ENCODE measurements at places on chromosomes 12 and 14. TPM values are rescaled to one million over a fixed set of nuclear protein-coding genes. Genes with fewer than 3 reads are reported as not detected.

GRCh38 chr12:10554228-10554755 lies 48.6 kb downstream of the EIF2S3B start:
- DNase-seq = no peak

GRCh38 chr12:51593021-51593420 lies 2.0 kb downstream of the SCN8A start:
- no peak for DNase-seq

- DNase-seq = no peak
Measured at GRCh38 chr12:119302451-119303080, 32.0 kb upstream of the CCDC60 start.

DNA sequence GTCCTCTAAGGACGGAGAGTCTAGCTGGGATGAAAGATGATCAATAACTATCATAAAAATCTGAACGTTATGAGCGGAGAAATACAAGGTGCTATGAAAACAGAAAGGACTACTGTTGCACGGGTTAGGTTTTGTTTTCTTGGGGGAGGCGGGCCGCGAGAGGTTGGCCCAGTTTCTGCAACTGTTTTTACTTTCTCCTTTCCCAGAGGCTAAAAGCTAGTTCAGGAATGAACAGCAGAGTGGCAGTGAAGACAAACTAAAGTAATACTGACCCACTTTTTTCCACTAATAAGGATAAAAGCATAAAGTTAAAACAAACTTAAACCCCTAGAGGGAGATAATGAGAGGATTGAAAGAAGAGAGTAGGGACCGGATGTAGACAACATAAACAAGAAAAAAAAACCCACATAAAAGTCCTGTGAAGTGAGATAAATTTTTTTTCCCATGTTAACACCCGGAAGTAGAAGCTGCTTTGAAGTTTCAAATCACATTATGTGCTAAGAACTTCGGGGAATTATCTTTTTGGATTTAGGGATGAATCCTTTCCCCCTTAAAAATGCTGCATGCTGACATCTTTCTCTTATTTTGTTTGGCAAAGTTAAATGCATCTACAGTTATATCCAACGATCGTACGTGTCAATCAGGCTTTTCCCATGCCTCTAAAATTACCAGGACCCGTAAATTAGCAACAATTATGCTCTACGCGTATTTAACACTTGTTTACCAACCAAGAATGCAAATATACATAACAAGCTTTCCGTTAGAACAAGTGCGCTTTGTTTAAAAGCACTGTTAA lies 1.0 kb upstream of the CDK17 start:
- DNase-seq = no peak

DNA sequence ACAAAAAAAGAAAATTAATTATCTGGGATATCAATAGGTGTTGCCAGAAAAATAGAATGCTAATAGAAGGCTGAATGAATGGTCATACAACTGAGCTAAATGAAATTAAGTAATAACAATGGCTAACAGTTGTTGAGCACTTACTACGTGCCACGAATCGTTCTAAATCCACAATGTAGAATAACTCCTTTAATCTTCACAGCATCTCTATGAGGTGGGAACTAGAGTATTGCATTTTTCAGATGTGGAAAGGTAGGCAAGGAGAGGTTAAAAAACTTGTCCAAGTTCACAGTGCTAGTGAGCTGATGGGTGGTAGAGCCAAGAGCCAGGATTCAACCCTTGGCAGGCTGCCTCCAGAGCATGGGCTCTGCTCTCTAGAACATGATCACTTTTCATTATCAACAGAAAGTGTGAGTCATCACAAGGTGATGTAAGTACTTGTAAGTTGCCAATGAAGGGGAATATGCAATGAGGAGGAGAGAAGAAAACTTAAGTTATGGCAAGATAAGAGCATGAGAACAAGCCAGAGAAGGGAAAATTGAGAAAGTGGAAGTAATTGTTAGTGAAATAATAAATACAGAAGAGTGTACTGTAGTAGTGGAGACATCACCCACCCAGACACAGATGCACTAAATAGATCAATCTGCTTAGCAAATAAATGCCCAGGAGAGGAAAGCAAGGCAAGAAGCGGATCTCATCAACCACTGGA lies 122.1 kb downstream of the PRKD1 start:
- DNase-seq = no peak

DNA sequence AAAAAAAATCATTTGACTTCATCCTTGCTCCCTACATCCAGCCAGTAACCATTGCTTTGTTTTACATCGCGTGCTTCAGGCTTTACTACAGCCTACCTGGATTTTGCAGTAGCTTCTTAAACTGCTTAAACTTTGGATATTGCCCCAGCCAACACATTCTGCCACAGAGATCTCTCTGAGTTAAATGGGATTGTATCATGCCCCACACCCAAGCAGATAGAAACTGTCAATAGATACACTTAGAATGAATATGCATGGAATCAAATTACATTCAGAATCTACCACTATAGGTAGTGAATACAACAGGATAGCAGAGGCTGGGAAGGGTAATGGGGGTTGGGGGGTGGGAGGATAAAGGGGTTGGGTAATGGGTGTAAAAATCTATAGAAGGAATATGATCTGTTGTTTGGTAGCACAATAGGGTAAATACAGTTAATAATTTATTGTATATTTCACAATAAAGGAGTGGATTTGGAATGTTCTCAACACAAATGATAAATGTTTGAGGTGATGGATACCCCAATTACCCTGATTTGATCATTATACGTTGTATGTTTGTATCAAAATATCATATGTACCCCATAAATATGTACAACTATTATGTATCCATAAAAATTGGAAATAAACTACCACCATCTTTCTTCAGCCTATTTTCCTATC lies 2.7 kb upstream of the MYRFL start:
- no peak for DNase-seq

- DNase-seq = no peak
Measured at GRCh38 chr14:56811593-56812363, 1.5 kb upstream of the OTX2 start.

DNA sequence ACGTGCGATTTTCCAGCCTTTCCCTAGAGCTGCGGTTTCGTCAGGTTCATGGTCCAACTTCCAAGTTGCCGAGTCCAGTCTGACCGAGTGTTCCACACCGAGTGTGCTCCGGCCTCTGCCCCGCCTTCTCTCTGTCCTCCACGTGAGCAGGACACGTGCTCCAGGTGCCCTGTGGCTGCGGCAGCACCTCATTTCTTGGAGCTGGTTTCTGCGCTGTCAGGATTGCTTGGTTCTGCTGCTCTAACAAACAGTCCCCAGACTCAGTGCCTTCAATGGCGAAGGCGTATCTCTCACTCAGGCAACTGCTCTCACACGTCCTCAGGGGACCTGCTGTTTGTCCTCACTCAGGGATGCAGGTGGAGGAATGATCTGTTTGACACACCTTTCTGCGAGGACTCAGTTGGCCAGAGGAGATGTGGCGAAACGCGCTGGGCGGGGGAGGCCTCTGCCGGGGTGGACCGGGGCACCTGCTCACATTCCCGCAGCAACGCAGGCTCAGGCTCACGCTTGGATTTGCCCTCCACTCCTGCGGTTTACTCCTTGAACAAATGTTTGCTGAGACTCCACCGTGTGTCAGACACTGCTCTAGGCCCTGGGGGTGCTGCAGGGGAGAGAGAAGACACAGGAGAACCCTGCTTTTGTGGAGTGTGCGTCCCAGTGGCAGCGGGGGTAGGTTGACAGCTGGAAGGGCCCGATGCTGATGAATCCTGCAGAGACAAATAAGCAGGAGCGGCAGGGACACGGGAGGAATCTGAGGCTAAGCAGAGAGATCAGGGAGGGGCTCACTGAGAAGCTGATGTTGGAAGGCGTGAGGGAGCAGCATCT lies 63.4 kb upstream of the FBRSL1 start:
- DNase-seq = no peak

- DNase-seq = no peak
Measured at GRCh38 chr14:72590577-72590976, 303.3 kb downstream of the DPF3 start.

DNA sequence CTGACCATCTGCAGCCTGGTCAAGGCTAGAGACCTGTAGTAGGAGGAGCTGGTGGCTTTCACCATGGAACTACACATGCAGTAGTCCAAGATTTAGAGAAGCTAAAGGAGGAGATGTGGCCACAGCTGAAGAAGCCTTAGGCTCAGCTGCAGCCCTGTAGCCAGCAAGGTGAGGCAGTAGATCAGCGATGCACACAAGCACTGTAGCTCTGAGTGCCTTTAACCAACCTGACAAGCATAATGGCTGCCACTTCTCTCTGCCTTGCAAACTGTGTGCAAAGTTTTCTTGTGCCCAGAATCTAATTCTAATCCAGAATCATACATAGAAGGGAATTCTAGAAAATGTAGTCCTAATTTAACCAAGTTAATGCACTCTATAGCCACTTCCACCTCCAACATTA lies 159.0 kb upstream of the ARID2 start:
- DNase-seq = no peak

DNA sequence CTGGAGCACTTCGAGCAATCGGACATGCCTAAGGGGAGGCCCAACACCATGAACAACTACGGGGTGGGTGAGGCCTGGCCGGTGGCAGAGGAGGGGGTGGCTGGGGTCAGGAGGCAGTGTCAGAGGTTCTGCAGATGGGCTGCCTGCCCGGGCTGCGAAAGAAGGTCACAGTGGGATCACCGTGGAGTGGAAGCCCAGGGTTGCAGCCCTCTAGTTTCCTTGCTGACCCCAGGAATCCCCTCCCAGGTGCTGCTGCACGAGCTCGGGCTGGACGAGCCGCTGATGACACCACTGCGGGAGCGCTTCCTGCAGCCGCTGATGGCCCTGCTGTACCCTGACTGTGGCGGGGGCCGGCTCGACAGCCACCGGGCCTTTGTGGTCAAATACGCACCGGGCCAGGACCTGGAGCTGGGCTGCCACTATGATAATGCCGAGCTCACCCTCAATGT lies 1.9 kb upstream of the ARL6IP4 start:
- no peak for DNase-seq

- DNase-seq = no peak
Measured at GRCh38 chr12:89134213-89134770, 218.0 kb downstream of the DUSP6 start.

- DNase-seq = no peak
Measured at GRCh38 chr12:132044661-132045412, 95.1 kb downstream of the EP400 start.

DNA sequence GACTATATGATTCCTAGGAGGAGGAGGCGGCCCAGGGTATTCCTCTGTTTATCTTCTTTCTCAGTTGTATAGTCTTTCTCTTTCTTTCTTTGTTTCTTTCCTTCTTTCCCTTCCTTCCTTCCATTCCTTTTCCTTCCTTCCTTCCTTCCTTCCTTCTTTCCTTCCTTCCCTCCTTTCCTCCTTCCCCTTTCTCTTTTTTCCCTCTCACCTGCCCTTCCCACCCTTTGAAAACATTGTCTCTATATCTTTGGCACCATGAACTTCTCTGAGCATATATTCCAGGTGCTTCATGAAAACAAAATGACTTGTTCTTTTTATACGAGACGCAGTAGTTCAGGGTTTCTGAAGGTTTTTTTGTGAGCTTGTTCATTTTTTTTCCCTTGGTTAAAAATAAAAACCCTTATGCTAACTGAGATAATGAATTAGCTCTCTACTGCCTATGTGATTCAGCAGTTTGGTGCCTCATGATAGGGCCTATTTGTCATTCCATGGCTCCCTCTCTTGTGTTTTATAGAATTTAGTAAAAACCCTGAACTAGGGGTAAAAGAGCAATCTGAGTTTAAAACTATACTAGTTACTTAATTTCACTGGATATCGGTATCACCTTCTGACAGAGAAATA lies 3.2 kb upstream of the TESPA1 start:
- no peak for DNase-seq

GRCh38 chr14:59585891-59586554 lies 9.4 kb upstream of the CCDC175 start:
- no peak for DNase-seq

DNA sequence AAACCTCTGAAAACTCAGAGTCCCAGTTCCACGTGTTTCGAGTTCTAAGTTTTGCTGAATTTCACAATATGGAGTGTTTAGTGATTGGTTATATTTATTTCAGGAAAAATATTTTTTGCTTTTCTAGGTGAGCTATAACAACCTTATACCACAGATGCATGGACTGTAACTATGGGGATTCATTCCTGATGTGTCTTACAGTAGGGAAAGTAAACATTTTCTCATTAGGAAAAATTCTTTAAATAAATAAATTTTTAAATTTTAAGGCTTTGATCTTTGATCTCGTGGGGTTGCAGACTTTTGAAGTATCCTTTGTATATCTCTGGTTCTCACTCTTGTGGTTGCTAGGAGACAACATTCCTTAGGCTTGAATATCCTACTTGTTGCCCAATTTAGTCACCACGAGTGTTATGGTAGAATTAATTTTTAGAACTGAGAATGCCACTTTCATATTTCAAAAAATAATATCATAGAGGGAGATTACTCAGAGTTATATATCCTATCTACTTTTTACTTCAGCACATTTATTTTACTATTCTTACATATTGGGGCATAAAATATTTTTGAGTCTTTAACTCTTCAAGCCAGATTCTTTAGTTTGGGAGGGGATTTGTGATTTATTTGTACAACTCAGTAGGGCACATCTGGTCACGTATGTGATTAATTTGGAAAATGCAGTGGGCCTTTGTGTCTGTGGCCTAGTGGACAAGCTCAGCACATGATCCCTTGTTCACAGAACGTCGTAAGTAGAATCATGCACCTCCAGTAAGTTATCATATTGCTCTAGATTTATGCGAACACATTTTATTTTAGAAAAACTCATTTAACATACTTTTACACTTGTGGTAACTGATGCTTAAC lies 224.0 kb downstream of the TTC6 start:
- DNase-seq = no peak

The LRIG3 gene
- 24.5 TPM for total RNA-seq

The CELA1 gene
- total RNA-seq = not detected

The PAPLN gene
- 2.7 TPM for total RNA-seq

The RNF212B gene
- total RNA-seq = not detected

The RD3L gene
- total RNA-seq = not detected

The CYP46A1 gene
- total RNA-seq = 3.0 TPM

The MYF5 gene
- total RNA-seq = not detected

The BCL11B gene
- total RNA-seq = 0.28 TPM

The P2RX2 gene
- not detected for total RNA-seq

The HELB gene
- total RNA-seq = 4.6 TPM

The TAS2R10 gene
- total RNA-seq = 1.2 TPM

The TARBP2 gene
- 66.6 TPM for total RNA-seq

Data from neural crest cell (in vitro differentiated cells).